ENCODE measurements at places on chromosomes 16 and 17.

DNA sequence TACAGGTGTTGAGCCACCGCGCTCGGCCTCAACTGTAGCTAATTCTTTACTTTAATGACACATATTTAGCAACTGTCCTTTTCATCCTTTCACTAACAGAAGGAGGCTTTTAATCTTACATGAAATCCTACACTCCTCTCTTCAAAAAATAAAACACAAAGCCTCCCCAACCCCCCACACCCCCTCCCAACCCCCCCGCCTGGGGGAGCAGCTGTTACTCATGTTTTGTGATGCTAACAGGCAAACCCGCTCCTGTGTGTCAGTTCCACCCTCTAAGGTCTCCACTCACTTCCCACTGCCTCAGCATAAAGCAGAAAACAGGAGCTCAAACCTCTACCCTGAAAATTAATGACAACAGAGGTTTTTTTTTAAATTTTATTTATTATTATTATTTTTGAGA, 55.4 kb upstream of the SLC25A19 start:
- DNase-seq: no peak

DNA sequence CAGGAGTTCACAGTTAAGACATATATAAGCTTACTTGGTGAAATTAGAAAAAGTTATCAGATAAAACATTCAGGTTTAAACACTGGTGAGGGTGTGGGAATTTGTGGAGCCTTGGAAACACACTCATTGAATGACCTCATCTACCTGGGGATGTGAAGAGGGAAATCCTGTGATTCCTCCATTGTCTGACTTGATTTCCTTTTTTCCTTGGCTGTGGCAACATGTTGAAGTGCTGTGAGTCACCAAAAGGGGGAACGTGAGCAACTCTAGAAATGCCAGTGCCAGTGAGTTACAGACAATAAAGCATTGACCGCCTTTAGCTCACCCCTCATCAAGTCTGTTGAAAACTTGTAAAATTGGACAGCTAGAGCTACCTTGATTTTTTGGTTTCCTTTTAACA, 1.8 kb downstream of the HMOX2 start:
- peak; percentile 71 for DNase-seq

DNA sequence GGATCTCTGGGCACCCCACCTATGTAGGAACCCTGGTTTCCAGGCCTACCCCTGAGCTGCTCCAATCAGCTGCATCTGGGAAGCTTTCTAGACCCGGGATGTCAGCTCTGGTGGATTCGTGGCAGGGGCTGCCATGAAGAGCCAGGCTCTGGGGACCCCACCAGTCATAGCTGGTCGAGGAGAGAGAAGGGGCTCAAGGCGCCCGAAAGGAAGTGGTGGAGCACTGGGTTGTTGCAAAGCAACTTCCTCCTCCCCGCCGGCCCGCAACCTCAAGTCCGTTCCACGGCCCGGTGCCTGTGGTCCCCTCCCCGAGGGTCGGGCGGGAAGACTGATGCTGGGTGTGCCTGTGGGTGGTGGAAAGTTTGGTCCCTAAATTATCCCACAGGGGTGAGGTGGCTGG, 10.2 kb downstream of the TBKBP1 start:
- no peak for DNase-seq

DNA sequence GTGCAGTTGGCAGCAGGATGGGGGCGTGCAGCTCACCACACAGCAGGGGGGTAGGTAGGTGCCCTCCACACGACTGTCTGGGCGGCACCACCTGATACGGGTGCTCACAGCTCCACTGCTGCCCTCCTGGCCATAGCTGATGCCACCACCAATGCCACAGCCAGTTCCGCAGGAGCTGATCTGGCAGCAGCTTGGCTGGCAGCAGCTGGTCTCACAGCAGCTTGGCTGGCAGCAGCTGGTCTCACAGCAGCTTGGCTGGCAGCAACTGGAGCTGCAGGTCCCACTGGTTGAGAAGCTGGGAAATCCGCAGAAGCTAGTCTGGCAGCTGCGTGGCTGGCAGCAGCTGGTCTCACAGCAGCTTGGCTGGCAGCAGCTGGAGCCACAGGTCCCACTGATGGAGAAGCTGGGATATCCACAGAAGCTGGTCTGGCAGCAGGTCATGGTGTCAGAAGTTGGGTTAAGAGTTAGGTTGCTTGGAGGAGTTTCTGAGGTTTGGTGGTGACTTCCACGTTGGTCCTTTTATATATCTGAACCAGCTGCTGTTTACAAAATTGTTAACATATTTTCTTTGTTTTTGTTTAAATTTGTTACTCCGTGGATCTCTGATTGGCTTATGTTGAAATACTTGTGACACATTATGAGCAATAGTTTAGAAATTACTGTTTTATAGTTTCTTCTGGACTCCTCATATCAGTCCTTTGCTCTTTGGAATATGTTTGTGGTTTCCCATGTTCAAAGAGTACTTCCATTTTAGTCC, at the start of gene KRTAP1-5:
Gene KRTAP1-5, minus strand, starts transcription at position 494 of the 757 bp plus-strand sequence. Its CDS starts 53 bp downstream, at position 441.
- peak; percentile 84 for DNase-seq

DNA sequence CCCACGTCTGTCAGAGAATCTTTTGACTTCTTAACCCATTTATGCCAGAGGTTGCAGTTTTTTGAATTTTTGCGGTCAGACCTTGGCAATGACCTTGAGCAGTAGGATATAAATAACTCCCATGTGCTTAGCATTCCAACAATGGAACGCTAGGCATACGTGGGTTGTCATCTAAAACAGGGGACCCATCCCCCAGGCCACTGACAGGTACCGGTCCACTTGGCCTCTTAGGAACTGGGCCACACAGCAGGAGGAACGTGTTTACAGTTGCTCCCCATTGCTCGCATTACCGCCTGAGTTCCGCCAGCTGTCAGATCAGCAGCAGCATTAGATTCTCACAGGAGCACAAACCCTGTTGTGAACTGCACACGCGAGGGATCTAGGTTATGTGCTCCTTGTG, 76.8 kb upstream of the LGALS9 start:
- DNase-seq: peak; percentile 53

DNA sequence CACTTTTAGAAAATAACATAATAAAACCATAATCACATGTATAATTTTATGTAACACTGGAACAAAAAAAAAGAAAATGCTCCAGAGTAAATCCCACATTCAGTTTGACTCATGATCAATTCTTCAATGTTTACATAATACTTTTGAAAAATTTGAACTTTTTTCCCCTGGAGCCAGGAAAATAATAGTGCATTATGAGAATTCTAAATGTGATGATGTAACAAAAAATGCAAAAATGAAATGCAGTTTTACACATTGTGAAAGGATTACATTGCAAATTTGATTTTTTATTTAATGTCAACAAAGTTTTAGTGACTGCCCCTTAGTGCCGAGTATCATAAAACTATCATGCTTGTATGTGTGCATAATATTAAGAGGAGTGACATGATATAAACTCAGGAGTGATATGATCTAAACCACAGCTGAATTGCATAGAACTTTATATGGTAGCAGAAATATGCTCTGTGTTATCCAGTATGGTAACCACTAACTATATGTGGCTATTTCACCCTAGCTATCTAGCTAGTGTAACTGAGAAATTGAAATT, 238.2 kb downstream of the CDH8 start:
- DNase-seq: no peak

DNA sequence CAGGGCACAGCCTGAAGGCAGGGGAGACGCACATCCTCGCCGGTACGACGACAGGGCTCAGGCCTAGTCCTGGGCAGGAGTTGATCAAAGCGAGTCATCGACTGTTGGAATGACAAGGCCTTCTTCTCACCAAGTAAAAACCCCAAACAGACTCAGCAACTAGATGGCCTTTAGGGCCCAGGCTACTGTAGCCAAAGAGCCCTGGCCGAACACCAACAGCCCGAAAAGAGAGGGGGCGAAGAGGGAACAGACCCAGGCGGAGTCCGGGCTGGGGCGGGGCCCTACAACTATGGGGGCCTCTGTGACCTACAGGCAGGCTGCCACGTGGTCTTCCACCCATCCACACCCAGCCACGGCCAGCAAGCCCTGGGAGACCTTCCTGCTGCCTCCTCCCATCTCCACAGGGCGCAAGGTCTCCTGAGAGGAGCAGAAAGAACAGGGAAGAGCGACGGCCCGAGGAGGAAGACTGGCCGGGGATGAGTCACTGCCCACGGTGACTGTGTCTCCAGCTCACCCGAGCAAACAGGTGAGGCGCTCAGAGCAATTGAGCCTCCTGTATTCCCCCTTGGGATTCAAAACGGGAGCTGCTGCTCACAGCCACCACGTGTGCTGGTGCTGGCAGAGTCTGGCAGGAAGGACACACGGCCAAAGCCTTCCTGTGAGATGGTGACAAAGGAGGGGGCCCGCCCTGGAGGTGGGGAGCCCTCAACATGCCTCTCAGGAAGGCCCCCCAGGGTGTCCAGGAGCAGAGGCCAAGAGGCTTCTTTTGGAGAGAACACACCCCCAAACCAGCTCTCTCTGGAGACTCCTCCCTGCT, 17.7 kb downstream of the SLC16A3 start:
- no peak for DNase-seq

GRCh38 chr16:57629516-57630406, 1.3 kb downstream of the ADGRG1 start:
- DNase-seq: no peak

DNA sequence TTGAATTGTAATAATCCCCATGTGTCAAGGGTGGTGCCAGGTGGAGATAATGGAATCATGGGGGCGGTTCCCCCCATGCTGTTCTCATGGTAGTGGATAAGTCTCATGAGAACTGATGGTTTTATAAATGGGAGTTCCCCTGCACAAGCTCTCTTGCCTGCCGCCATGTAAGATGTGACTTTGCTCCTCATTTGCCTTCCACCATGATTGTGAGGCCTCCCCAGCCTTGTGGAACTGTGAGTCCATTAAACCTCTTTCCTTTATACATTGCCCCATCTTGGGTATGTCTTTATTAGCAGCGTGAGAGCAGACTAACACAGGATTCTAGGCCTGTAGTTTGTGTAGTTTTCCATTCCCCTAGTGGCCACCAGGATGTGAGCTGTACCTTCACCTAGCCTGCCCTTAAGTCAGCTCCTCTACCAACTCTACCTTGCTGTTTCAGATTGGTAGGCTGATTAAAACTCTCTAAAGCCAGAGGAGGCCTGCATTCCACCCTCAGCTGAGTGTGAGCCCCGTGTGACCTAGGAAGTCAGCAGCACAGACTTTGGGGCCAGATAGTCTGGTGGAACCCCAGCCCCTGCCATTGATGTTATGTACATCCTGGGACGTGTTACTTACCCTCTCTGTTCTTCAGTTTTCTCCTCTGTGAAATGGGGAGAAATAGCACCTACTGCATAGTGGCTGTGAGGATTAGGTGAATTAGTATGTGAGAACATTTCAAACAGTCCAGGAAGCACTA, 252.4 kb upstream of the CACNG5 start:
- DNase-seq: no peak

GRCh38 chr17:32487473-32488176, 832 bp downstream of the CDK5R1 start:
- DNase-seq: peak; percentile 25
